ENCODE measurements at places on chromosomes 3 and 15.

DNA sequence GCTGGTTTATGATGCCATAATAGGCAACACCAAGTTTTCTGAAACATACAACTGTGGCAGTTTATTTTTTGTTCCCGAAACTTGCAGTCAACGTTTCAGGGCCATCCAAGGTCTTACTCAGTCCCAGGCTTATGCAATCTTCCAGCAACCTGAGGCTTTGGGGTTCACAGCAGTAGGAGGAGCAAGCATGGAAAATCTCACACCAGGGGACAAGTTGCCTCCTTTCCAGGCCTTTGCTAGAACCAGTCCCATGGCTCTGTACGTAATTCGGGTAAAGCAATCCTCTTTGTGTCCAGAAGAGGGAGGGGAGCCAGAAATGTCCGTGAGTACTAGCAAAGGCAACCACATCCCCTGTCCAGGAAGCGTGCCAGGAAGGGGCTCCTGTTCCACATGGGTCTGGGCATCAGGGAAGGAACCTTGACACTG, 4.7 kb upstream of the FAM240A start:
- DNase-seq, result no peak

- DNase-seq, result no peak
Measured at GRCh38 chr3:3476669-3477068, 297.2 kb upstream of the CRBN start.

DNA sequence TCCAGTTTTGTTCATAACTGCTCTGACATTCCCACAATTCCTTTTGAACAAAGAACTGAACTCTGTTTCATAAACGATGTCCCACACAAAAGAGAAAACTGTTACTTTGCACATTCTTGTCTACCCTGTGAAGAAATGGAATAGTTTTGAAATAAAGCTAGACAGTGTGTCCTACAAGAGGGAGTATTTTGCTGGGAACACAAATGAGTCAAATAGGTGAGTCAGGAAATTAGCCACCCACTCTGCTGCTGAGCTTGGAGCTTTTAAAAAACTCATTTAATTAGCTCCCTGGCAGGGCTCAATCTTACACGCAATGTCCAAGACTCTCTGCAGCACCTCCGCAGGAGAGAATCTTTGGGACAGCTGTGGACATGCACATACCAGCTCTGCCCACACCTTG, 193.4 kb downstream of the SLC9A9 start:
- DNase-seq, result no peak

- no peak for DNase-seq
Measured at GRCh38 chr3:196778755-196779154, 39.1 kb downstream of the PAK2 start.

GRCh38 chr3:134309987-134310700, 59.5 kb upstream of the RYK start:
- no peak for DNase-seq

GRCh38 chr3:182104881-182105280, 393.2 kb downstream of the SOX2 start:
- DNase-seq, result no peak

DNA sequence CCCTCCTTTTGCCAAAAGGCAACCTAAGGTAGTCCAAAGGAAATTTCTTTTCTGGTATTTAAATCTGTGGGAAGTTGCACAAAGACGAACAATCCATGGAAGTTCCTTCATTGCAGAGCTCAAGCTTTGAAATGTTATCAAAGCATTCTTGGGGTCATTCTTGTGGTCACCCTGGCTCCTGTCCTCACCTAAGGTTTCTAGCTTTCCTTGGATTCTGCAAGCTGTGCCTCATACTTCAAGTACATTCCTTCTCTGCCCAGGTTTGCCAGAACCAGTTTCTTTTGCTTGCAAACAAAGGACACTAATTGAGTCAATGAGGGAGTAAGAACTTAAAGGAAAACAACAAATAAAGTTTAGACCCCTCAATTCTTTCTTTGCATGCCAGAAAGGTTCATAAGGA, 329.8 kb upstream of the PDZRN3 start:
- no peak for DNase-seq

- DNase-seq, result no peak
Measured at GRCh38 chr3:129226374-129226773, 23.0 kb upstream of the COPG1 start.

DNA sequence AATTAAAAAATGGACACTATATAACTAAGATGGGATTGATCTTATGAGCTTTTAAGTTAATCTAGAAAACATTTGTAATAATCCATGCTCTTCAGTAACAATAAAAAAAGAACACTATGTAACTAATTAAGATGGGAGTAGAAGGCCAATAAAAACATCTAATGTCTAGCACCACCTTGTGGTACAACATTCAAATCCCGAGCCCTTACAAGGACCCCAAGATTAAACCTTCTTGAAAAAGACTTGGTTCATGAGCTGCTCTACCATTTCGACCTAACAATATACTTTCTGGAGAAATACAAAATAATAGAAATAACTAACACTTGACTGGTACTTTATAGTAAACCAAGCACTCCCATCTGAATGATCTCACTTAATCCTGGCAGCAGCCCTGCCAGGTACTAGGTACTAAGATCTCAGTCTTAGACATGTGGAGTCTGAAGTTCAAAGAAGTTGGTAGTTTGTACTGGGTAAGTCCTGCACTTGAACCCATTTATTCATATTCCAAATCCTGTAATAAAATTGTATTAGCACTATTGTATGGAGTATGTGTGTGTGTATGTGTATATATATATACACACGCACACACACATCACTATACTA, 21.8 kb downstream of the METTL6 start:
- peak; percentile 11 for DNase-seq

- no peak for DNase-seq
Measured at GRCh38 chr3:172911142-172911541, 160.6 kb downstream of the ECT2 start.
